ENCODE measurements at places on chromosomes 1 and 21.

DNA sequence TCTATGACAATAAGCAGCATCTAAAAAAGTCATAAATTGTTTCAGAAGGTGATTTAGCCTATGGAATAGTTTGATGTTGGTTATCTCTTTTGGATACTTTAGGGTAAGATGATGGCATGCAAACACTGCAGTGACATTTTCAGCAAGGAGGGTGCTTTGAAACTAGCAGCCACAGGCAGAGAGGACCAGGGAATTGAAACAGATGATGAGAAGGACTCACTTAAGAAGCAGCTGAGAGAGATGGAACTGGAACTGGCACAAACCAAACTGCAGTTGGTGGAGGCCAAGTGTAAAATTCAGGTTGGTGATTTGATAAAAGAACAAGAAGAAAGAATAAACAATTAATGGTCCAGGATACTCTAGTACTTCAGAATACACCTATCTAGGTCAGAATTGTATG lies 11.2 kb upstream of the CACYBP start:
- H3K27ac ChIP-seq = no peak overlapping the region
- no peaks in the 10 kb centered on the region for H3K27me3 ChIP-seq
- H3K4me3 ChIP-seq = no peak overlapping the region
- DNase-seq = no peak
- H3K36me3 ChIP-seq = no peaks in the 10 kb centered on the region
- H3K4me1 ChIP-seq = no peaks in the 10 kb centered on the region

- DNase-seq = no peak
- H3K27ac ChIP-seq = no peak overlapping the region
- H3K36me3 ChIP-seq = peaks cover 97% of the 10 kb centered on the region
- no peaks in the 10 kb centered on the region for H3K27me3 ChIP-seq
- no peaks in the 10 kb centered on the region for H3K4me1 ChIP-seq
- no peak overlapping the region for H3K4me3 ChIP-seq
Measured at GRCh38 chr1:246897302-246897701, 34.4 kb downstream of the AHCTF1 start.

DNA sequence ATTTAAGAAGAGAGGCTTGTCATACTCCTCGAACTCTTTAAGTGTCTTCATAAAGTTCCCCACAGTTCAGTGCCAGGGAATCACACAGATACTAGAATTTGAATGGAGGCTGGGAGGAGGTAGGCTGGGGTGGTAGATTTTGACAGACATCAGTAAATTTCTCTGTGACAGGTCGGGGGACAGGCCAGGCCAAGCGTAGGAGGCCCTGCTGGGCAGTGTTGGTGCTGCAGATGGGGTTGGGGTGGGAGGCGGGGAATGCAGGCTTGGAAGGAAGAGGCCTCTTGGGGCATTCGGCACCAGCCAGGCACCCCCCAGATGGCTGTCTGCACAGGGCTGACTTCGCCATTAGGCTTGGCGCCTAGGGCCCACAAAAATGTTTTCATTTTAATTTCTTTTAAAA lies 84.0 kb downstream of the MAN1C1 start:
- no peaks in the 10 kb centered on the region for H3K27me3 ChIP-seq
- DNase-seq = no peak
- peaks cover 47% of the 10 kb centered on the region for H3K4me1 ChIP-seq
- H3K36me3 ChIP-seq = no peaks in the 10 kb centered on the region
- H3K4me3 ChIP-seq = no peak overlapping the region

DNA sequence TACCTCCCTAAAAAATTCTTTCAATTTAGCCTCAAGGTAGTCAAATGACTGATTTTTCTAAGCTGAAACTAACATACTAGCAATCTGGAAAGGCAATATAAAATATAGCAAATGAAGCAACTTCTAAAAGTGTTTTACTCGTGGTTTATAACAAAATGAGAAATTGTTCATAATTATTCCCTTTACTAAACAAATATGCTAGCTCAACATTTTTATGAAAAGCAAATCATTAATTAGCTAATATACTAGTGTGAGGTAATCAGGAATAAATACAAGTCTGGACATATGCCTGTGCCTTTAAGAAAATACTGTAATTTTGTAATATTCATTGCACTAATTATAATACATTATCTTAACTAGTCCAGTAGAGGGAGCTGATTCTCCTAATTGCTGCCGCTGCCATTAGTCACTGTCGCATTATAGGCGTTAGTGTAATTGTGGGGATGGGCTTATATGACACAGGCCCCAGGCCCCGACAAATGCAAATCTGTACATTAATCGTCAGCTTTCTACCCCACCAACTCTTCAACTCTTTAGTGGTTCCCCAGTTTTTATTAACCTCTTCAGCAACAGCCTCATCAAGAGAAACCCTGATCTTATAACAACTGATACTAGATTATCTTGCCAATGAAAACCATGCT lies 160.9 kb downstream of the GABPA start:
- H3K4me3 ChIP-seq = no peak overlapping the region
- no peak overlapping the region for H3K27ac ChIP-seq
- no peaks in the 10 kb centered on the region for H3K27me3 ChIP-seq
- no peaks in the 10 kb centered on the region for H3K4me1 ChIP-seq
- DNase-seq = no peak
- peaks cover 9% of the 10 kb centered on the region for H3K36me3 ChIP-seq

DNA sequence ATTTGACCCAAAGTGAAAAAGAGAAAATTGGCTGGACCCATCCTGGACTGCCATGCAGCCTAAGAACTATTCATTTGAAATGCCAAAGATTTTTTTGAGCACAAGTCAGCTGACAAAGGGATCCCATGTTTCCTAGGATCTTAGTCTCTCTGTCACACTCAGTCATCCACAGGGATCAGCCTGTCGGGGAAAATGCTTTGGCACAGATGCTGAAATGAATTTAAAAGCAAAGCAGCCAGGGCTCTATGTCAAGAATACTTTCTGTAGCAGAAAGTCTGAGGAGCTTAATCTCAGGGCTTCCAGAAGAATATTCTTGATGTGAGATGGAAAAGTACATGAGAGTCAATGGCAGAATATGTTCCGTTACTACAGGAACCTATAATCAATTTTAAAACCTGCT lies 1900.8 kb downstream of the MRPL39 start:
- H3K4me3 ChIP-seq = no peak overlapping the region
- H3K4me1 ChIP-seq = no peaks in the 10 kb centered on the region
- H3K27ac ChIP-seq = no peak overlapping the region
- H3K36me3 ChIP-seq = no peaks in the 10 kb centered on the region
- no peaks in the 10 kb centered on the region for H3K27me3 ChIP-seq

DNA sequence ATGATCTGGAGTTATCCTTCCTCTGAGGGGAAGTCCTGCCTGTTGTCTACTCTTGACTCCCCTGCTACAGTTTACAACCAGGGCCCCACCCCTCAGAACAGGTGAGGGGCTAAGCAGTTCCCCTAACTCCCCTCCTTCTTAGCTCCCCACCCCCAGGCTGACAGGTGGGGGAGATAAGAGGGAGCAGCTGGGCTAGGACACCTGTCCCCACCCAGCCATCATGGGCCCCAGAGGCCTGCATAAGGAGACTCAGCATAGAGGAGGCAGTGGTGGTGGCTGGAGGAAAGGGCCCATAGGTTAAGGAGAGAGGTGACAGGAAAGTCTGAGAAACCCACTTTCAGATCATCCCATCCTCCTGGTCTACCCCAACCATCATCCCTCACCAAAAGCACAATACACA lies 6.8 kb downstream of the MEF2D start:
- H3K4me3 ChIP-seq = no peak overlapping the region
- H3K27me3 ChIP-seq = no peaks in the 10 kb centered on the region
- DNase-seq = no peak
- H3K27ac ChIP-seq = no peak overlapping the region
- H3K36me3 ChIP-seq = peaks cover 7% of the 10 kb centered on the region

GRCh38 chr1:80050523-80050922 lies 1044.0 kb upstream of the ADGRL4 start:
- no peaks in the 10 kb centered on the region for H3K36me3 ChIP-seq
- no peak for DNase-seq
- no peaks in the 10 kb centered on the region for H3K4me1 ChIP-seq
- no peaks in the 10 kb centered on the region for H3K27me3 ChIP-seq
- H3K27ac ChIP-seq = no peak overlapping the region

- H3K36me3 ChIP-seq = no peaks in the 10 kb centered on the region
- DNase-seq = no peak
- H3K4me3 ChIP-seq = no peak overlapping the region
- no peaks in the 10 kb centered on the region for H3K27me3 ChIP-seq
- H3K27ac ChIP-seq = no peak overlapping the region
Measured at GRCh38 chr21:44459712-44460440, 4.6 kb downstream of the LRRC3 start.

DNA sequence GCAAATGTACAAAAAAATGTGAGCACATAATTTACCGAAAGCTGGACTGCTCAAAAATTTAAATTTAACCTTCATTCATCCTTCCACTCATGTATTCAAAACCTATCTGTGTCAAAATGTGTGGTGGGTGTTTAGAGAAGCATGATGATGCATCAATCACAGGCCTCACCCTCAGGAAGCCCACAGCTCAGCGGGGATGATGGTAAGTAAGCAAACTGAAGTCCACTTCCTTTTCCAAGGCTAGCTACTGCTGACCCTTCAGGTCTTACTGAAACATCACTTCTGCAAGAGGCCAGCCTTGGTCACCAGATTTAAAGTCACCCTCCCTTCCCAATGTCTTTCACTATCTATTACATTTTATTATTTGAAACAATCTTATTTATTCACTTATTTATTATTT lies 254.5 kb downstream of the DNM3 start:
- H3K36me3 ChIP-seq = no peaks in the 10 kb centered on the region
- H3K4me1 ChIP-seq = no peaks in the 10 kb centered on the region
- H3K27ac ChIP-seq = no peak overlapping the region

GRCh38 chr1:94501935-94502334 lies 39.6 kb downstream of the F3 start:
- no peaks in the 10 kb centered on the region for H3K27me3 ChIP-seq
- no peak overlapping the region for H3K4me3 ChIP-seq
- H3K27ac ChIP-seq = no peak overlapping the region
- no peak for DNase-seq

DNA sequence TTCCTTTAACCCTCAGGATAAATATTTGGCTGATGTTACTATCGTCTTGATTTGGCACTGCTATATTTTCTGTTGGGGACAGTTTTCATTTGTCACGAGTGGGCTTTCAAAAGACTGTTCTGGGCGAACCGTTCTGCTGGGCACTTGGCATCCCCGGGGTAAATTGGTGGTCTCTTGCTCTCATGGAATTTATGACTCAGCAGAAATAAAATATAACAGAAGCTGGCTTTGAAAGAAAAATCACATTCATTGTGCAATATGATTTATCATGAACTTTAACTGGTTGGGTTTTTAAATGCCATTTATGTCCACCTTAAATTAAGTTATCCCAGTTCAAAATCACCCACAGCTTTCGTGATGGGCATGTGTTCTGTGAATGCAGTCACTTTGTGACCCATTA lies 147.3 kb downstream of the KAZN start:
- no peaks in the 10 kb centered on the region for H3K27me3 ChIP-seq
- H3K4me3 ChIP-seq = no peak overlapping the region
- H3K27ac ChIP-seq = no peak overlapping the region
- H3K4me1 ChIP-seq = peaks cover 6% of the 10 kb centered on the region
- no peaks in the 10 kb centered on the region for H3K36me3 ChIP-seq
- no peak for DNase-seq

DNA sequence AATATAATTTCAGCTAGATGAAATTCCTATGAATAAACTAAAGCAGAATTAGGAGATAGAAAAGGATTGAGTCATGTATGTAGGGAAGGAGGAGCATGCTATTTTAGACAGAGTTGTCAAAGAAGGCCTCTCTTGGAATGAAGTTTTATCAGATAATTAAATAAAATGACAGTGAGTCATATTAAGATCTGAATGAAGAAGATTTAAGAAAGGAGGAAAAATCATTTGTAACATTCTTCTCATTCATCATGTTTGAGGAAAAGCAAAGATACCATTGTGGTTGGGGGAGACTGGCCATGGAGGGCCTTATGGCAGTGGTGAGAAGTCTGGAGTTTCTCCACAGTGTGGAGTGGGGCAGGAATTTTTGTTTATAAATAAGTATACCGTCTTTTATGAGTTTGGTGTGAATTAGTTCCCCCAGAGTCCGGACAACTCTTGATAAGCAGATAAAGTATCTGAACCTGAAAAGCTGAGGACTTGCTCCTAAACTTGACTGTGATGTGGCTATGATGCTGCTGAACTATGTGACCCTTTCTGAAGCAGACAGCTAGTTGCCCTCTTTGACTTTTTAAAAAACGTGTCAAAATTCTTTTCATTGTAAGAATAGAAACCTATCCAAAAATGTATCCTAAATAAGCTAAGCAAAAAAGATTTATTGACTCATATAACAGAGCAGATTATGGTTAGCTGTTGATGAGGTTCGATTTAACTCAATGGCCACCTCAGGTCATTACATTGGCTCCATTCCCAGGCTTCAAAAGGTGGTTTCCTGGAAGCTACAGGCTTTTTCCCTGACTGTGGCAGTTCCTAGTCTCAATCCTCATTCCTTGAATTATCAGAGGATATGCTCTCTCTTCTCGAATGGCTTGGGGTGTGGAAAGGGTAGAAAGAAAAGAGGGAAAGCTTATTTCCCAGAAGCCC lies 90.8 kb downstream of the LHX9 start:
- DNase-seq = no peak
- no peak overlapping the region for H3K27ac ChIP-seq
- no peaks in the 10 kb centered on the region for H3K4me1 ChIP-seq
- no peaks in the 10 kb centered on the region for H3K36me3 ChIP-seq

GRCh38 chr1:182192966-182193365 lies 131.5 kb upstream of the ZNF648 start:
- DNase-seq = no peak
- no peak overlapping the region for H3K27ac ChIP-seq
- peaks cover 15% of the 10 kb centered on the region for H3K4me1 ChIP-seq
- H3K4me3 ChIP-seq = no peak overlapping the region
- H3K27me3 ChIP-seq = no peaks in the 10 kb centered on the region
- H3K36me3 ChIP-seq = no peaks in the 10 kb centered on the region

- H3K4me3 ChIP-seq = no peak overlapping the region
- DNase-seq = no peak
- peaks cover 45% of the 10 kb centered on the region for H3K4me1 ChIP-seq
- no peaks in the 10 kb centered on the region for H3K27me3 ChIP-seq
Measured at GRCh38 chr1:151002051-151002450, 4.7 kb downstream of the MINDY1 start.

DNA sequence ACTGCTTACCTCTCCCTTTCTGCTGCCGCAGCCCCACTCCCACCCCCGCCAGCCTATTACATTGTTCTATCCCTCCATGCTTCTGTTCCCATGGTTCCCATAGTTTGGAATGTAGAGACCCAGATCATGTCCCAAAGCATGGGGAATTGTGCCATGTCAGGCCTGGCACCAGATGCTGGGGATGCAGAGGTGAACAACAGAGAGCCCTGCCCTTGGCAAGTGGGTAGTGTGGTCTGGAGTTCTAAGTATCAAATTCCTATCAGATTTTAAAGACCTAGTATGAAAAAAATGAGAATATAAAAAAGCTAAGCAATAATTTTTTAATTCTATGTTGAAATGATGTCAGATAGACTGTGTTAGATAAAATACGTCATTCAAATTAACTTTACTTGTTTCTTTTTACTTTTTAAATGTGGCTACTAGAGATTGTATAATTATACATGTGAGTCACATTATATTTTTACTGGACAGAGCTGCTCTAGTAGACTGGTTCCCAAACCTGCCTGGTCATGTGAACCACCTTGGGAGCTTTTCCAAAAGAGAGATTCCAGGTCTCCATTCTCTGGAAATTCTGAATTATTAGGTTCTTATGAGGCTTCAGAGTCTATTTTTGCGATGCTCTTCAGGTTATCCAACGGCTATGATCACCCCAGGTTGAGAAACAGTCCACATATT lies 113.0 kb upstream of the DAB1 start:
- no peaks in the 10 kb centered on the region for H3K27me3 ChIP-seq
- H3K4me3 ChIP-seq = no peak overlapping the region
- H3K36me3 ChIP-seq = no peaks in the 10 kb centered on the region
- no peaks in the 10 kb centered on the region for H3K4me1 ChIP-seq
- no peak for DNase-seq
- H3K27ac ChIP-seq = no peak overlapping the region
